ENCODE measurements at places on chromosomes 1 and 21.

- no peak for DNase-seq
Observed at GRCh38 chr1:34923490-34923889, 6.0 kb downstream of the DLGAP3 start.

DNA sequence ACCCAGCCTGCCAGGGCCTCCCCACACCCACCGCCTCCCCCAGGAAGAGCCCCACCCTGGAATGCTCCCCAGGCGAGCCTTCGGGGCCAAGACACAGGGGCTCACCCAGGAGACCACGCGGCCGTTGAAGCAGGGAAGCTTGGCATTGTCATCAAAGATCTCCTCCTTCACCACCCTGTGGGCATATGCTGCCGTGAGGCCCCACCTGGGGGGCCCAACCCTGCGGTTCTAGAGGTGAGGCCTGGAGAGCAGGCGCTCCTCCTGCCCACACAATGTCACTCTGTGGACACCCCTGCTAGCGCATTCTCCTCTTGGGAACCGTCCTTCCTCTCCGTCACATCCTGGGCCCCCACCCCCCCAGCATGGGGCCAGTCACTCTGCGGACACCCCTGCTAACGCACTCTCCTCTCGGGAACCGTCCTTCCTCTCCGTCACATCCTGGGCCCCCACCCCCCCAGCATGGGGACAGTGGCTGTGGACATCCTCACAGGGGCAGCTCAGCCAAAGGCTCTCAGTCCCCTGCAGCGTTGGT is 6.6 kb downstream of the DVL1 start:
- DNase-seq, result no peak

- no peak for DNase-seq
Observed at GRCh38 chr1:180218806-180219765, 11.0 kb upstream of the LHX4 start.

DNA sequence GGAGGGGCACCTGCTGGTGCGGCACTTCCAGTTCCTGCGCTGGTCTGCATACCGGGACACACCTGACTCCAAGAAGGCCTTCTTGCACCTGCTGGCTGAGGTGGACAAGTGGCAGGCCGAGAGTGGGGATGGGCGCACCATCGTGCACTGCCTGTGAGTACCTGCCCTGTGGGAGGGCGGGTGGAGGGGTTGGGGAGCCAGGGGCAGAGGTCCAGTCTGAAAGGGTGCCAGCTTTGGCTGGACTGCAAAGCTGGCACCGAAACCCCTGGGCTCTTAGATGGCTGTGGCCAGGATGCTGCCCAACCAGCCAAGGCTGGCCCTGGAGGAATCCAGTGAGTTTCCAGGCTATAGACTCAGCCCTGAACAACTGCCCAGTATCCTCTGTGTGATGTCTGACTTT is 87.3 kb downstream of the PTPRU start:
- DNase-seq, result no peak

- no peak for DNase-seq
Observed at GRCh38 chr1:225471453-225472301, 43.8 kb upstream of the LBR start.

- DNase-seq, result no peak
Observed at GRCh38 chr1:219398815-219399396, 214.0 kb downstream of the ZC3H11B start.

GRCh38 chr1:53618500-53619366 is 120.2 kb downstream of the GLIS1 start:
- no peak for DNase-seq

- no peak for DNase-seq
Observed at GRCh38 chr1:246332078-246332477, 175.0 kb downstream of the SMYD3 start.
